Activated CD8-positive, alpha-beta memory T cell treated with anti-CD3 and anti-CD28 coated beads, Interleukin-2, amount 50 U/mL, for 4 hours (primary cell): ENCODE measurements at places on chromosomes 11 and 22.
A peak's percentile ranks its signal among the peaks of the same experiment; 100 is the strongest.

GRCh38 chr11:2557381-2557780, 112.6 kb downstream of the KCNQ1 start:
- DNase-seq = no peak

DNA sequence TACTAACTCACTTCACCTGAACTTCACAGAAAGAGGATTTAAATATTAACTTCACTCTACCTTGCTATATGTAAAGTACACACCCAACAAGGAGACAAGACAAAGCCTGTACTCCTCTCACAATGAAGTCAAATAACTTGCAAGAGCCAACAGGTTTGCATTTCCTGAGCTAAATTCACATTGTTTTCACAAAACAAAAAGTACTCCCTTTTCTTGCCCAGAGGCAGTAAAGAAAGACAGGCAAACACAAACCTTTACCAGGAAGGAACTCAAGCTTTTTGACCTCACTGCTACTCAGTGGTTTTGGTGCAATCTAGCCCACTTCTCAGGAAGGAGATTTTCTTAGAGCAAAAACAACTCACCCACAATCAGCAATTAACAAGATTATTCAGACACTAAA, 15.7 kb downstream of the USP28 start:
- no peak for DNase-seq

DNA sequence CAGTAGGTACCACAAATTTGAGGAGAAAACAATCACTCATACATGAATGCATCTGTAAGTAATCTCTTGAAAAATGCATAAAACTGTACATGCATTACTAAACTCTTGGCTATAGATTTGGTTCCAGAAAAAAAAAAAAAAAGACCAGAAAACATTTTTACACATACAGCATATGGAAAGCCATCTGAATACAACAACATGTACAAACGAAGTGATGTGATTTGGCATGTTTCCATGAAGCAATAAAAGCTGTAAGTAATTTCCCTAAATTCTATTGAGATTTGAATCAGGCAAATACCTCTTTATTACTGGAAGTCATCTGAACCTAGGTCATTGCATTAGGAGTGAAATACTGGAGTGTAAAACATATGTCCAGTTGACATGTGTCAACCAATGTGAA, 31.9 kb upstream of the ZC3H12C start:
- DNase-seq = no peak

DNA sequence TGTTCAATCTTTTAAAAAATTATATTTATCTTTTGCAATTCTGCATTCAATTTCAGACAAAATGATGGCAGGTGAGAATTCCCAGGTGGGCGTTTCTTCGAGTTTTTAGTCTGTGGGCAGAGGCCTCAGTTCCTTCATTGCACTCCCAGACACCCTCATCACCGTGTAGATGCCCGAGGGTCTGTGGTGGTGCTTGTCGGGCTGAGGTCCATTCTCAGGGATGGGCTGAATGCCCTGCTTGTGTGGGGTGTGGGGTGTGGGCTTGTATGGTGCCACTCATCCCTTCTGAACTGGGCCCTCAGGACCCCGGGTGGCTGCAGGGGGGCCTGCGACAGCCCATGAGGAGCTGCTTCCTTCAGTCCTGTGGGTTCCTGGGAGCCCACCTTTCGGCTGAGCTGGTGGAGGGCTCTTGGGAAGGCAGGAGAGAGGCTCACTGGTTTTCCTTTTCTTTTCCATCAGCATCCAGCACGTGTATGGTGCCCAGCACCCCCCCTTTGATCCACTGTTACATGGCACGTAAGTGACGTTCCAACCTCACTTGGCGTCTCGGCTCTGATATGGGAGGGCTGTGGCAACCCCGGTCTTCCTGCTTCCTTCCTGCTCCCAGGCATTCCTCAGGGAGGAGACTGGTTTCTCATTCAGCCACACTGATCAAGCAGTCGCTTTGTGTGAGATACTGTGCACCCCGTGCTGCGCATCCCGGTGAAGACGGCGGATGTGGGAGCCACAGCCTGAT, 29.8 kb downstream of the TBC1D22A start:
- no peak for DNase-seq

GRCh38 chr11:86408845-86409244, 34.2 kb downstream of the CCDC81 start:
- no peak for DNase-seq

DNA sequence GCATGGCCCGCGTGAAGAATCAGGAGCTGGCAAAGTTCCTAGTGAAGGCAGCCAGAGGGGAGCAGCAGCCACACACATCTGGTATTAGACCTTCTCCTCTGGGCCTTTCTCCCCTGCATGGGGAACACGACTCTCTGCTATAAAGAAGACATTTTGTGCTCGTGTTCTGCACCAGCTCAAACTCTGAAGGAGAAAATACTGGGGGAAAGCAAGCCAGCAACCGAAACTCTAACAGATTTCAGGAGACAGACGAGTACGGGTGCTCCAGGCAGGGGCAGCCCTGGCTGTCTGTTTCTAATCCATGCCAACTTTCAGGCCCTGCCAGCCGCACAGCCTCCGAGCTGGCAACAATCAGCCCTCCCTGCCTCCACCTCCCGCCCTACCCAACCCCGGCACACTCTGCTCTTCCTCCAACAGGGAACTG, 296.3 kb downstream of the BRD1 start:
- no peak for DNase-seq

DNA sequence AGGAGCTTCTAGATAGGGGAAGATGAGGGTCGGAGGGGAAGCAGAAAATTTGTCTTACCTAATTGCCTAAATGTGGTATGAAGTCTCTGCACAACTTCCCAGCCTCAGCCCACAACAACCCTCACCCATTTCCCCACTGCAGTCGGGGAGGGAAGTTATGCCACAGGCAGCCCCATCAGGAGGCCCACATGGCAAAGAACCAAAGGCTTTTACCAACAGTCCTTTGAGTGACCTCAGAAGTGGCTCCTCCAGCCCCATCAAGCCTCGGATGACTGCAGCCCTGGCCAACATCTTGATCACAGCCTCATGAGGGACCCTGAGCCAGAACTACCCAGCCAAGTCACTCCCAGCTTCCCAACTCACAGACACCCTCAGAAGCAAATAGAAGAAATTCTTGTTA, 54.8 kb downstream of the CHST1 start:
- no peak for DNase-seq

DNA sequence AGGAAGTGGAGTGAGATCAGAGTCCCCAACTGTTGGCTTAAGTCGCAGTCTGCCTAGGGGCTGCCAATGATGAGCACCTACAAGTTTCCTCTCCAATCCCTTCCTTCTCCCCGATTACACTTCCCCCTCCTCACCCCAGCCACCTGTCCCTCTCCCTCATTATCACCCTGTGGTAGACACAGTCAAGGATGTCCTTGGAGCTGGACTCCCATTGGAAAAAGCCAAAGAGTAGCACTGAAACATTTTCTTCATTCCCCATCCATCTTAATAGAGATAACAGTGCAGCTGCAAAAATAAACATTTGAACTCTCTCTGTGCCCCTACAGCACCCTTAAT, 146.2 kb downstream of the DBX1 start:
- no peak for DNase-seq

- DNase-seq = no peak
These were observed 39.0 kb downstream of the DDX10 start for GRCh38 chr11:108703916-108704315.

- no peak for DNase-seq
These were observed 684.5 kb downstream of the FAM181B start for GRCh38 chr11:82049199-82049598.

DNA sequence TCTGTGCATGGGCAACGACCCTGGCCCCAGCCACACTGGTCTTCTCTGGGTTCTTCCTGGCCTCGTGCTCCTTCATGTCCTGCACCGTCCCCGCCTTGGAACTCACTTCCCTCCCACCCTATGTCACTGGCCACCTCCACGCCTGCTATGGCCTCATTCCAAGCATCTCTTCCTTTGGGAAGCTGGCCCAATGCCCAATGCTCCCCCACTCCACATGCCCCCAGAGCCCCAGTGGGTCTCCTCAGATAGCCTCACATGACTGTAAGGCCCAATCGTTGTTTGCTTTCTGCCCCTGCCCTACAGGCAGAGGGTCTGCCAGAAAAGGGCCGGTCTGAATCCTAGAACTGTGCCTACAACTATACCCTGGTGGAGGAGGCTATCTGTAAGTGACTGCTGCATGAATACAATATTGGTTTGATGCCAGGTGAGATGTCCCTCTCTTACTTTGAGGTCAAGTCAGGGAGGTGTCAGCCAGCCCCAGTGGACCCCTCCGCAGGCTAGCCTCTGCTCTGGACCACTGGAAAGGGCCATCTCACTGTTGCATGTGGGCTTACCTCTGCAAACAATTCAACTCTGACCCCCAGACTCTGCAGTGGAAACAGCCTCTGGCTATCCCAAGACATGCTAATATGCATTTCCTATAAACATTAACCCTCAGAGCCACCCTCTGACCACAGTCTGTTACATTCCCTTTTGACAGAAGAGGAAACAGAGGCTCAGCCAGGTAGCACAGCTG, 2.1 kb upstream of the GNAZ start:
- DNase-seq = peak; percentile 9

DNA sequence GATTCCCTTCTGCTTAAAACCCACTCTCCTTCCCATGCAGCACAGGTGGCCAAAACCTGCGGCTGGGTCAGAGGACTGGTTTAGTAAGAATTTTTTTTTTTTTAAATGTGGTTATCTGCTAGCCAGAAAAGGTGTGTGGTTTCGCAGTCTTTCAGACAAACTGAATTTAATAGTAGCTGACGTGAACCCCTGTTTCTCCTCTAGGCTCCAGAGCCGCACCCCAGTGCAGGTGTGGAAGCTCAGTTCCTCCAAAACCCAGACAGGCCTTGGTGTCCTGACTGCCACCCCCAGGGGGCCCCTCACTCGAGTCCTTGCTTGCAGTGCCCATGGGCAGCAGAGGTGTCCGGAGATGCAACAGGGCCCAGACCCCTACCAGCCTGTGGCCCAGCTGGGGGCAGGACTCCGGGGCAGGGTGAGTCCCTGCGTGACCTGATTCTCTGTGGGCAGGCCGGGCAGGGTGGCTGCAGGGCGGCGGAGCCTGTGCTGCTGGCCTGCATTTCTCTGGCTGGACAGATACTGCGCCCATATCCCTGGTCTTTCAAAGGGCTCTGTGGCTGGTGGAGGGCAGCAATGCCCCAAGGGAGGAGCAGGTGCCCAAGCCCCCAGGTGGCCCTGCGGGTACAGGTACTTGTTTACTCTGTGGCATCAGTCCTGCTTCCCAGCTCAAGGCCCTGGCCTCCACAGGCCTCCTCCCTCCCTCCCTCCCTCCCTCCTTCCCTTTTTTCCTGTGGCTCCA, 15.2 kb downstream of the KCNQ1 start:
- no peak for DNase-seq

DNA sequence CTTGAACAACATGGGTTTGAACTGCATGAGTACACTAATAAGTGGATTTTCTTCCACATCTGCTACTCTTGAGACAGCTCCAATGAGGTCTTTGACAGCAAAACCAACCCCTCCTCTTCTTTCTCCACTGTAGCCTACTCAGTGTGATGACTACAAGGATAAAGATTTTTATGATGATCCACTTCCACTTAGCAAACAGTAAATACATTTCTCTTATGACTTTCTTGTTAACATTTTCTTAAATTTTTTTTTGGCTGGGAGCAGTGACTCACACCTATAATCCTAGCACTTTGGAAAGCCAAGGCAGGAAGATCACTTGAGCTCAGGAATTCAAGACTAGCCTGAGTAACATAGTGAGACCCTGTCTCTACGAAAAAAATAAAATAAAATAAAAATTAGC, 9.9 kb upstream of the EIF4G2 start:
- no peak for DNase-seq

DNA sequence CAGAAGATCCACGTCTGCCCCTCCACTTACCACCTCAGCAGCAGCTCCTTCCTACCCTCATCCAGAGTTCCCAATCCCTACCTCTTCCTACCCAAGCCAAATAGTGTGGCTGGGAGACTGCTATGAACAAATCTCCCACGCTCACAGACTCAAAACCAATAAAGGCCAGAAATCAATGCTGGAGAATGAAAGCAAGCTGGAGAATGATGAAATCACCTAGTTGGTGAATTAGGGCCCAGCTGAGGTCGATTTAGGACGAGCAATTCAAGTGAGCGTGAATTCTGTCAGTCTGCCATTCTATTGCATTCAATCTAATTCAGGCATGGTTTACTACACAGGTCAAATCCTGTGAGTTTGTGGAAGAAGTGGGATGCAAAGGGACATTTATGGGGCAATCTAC, 22.5 kb downstream of the COMMD9 start:
- DNase-seq = no peak

- peak; percentile 74 for DNase-seq
These were observed 504 bp downstream of the CFL1 start for GRCh38 chr11:65857500-65857852.

DNA sequence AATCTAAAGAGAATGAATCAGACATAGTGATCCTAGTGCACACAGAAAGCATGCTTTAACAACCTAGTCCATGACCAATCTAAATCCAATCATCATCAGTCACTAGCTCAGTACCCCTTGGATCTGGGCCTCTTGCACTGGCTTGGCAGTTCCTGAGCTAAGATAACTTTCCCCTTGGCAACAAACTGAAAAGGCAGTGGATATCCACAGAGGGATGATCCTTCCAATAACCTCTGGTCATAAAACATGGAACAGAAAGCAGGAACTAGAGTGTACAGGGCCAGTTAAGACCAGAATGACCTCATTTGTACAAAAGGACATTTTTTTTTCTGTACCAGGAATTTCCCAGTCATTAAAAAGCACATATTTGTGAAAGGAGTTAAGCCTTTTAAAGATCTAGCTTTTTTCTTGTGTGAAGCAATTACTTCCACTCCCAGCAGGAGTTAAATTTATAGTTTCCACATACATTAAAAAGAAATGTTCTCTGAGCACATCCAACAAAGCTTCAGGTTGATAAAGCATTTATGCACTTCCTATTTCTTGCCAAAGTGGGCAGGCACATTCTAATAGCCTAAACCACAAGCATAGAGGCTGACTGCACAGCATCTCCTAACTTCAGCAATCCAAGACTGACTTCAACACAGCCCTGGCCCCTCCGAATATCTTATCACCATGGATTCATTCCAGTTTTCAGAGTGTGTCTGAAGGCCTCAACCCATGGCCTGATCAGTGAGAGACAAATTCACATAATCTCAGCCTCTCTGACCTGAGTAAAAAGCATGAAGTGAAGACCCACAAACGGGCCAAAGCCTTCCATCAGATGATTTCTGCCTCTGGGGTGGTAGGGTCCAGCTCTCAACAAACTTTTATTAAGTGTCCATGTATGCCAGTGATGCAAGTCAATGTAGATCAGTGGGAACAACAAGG, 29.9 kb downstream of the GUCY1A2 start:
- DNase-seq = no peak

GRCh38 chr22:40224702-40225101, 47.0 kb downstream of the TNRC6B start:
- DNase-seq = peak; percentile 58

DNA sequence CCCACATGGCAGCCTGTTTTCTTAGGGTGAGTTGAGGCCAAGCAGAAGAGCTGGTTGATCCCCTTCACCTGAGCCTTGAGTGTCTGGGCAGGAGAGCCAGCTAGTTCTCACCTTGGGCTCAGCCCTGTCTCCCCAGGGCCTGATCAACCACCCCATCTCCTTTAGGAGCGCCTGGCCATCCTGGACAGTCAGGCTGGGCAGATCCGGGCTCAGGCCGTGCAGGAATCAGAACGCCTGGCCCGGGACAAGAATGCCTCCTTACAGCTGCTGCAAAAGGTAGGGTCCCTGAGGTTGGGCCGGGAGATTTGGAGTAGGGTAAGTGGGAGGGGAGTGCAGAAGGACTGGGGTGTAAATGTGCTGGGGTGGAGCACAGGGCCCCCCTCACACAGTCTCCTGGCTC, 31.3 kb downstream of the PHLDB1 start:
- DNase-seq = no peak

GRCh38 chr11:133041181-133041580, 491.1 kb downstream of the OPCML start:
- no peak for DNase-seq

GRCh38 chr11:698493-699115, 3.0 kb downstream of the TMEM80 start:
- no peak for DNase-seq
